ENCODE measurements at places on chromosomes 12 and 14. TPM values are rescaled to one million over a fixed set of nuclear protein-coding genes. Genes with fewer than 3 reads are reported as not detected.

Gene PLBD1
- 2.2 TPM for total RNA-seq

Gene SMOC1
- total RNA-seq: 63.5 TPM

Gene KLRG1
- 10.9 TPM for total RNA-seq

Gene KRT83
- 0.74 TPM for total RNA-seq

Gene C1R
- total RNA-seq: 45.7 TPM

Gene AKAP6
- 291 TPM for total RNA-seq

Gene KRT85
- total RNA-seq: not detected

Gene CMA1
- not detected for total RNA-seq

Gene RND1
- 46.7 TPM for total RNA-seq

GRCh38 chr14:103543140-103543539 lies 14.1 kb downstream of the TRMT61A start:
- DNase-seq: no peak

DNA sequence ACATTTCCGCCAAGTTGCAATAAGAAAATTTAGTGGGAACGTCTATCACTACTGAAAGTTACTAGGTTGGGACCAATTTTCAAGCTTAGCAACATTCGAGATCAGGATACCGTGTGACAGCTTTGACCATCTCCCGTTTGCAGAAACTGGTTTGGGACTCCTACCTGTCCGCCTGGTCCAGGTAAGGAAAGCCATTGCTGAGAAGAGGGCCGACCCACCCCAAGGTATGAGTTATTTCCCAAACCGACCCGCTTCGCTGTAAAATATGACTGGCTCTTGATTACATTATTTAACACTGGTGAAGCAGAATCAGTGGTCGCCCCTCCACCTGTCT lies 271 bp downstream of the DNAI7 start:
- no peak for DNase-seq

- DNase-seq: no peak
Measured at GRCh38 chr14:93961620-93962019, 14.8 kb downstream of the ASB2 start.

- DNase-seq: no peak
Measured at GRCh38 chr12:6091786-6092566, 32.5 kb downstream of the VWF start.

DNA sequence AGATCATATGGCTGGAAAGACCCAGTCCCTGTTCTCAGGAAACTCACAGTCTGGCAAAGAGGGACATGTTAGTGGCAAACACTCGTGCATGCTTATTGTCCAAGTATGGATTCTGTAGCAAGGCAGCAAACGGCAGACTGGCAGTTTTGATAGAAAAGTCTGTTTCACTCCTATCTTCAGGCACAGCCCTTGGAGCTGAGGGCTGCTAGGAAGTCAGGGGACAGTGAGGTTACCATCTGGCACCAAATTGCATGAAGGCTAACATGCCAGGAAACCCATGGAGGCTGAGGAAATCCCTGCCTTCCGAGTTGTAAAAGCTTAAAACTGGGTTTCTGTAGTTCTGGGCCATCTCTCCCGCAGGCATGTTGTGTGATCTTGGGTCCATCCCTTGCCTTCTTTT lies 32.9 kb downstream of the CALM1 start:
- no peak for DNase-seq

GRCh38 chr12:127284870-127285431 lies 982.0 kb upstream of the TMEM132C start:
- DNase-seq: no peak

GRCh38 chr14:21723431-21724045 lies 49.9 kb upstream of the OR4E1 start:
- DNase-seq: no peak

DNA sequence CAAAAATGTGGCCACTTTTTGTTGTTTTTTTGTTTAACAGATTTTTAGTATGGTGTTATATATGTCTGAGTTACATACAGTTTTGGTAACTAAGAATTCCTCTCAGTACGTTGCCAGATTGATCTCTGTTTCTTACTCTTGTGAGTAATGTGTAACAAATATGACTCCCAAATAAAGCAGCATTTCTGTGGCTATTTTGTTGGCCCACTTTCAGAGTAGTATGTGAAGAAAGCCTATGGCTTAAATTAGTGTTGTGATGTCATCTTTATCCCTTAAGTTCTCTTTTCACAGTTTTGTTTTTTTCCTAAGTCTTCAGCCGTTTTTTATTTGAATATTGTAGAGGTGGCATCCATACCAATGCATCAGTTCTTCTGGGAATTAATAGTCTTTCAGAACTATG lies 10.7 kb downstream of the PCNX4 start:
- no peak for DNase-seq

DNA sequence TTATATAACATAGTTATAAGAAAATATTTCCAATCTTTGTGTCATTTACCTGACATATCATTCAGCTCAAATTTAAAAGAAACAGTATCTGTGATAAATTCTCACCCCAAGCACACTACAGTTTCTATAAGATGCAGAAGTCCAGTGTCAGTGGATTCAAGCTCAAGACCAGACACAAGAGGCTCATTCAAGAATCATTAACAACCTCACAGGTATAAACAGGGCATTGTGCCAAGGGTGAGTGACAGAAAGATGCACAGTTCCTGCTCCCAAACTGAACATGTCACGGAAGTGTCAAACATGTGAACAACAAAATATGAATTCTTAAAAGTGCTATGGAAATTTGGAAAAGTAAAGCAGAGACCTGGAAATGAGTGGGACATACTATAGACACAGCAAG lies 12.8 kb downstream of the ATP2B1 start:
- DNase-seq: no peak

- no peak for DNase-seq
Measured at GRCh38 chr14:76326918-76327689, 48.8 kb upstream of the ESRRB start.

DNA sequence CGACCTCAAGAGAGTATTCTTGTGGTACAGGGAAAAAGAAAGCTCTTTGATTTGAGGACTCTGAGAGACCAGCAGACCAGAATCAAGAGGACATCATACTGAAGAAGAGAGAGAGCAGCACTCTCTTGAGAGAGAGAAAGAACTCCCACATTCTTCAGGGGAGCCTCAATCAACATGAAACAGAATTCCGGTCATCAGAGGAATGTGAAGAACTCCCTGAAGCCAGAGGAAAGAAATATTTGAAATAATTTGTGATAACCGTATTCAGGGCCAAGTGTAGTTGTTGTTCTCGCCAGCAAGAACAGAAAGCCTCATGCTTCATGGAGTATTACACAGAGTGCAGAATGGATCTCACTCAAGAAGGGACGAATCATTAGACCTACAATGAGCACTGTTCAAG lies 363.8 kb upstream of the TMEM132C start:
- DNase-seq: no peak

DNA sequence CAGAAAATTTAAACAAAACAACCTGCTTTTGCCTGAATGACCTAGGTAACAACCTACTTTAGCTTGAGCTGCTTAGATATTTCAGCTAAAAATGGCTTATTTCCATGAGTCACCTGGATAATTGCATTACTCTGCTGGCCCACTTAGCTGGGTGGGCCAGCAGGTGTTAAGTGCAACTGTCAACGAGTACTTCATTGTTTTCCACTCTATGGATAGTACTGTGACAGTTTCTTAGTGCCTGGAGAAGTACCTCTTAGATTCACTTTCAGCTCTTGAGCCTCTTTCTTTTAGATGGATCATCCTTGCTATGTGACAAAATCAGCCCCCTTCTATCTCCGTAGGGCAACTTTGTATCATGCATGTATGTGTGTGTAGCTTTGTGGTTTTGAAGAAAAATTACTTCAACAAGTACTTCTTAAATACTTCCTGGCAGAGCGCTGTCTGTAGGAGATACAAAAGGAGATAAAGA lies 368.2 kb upstream of the ATP2B1 start:
- DNase-seq: no peak

DNA sequence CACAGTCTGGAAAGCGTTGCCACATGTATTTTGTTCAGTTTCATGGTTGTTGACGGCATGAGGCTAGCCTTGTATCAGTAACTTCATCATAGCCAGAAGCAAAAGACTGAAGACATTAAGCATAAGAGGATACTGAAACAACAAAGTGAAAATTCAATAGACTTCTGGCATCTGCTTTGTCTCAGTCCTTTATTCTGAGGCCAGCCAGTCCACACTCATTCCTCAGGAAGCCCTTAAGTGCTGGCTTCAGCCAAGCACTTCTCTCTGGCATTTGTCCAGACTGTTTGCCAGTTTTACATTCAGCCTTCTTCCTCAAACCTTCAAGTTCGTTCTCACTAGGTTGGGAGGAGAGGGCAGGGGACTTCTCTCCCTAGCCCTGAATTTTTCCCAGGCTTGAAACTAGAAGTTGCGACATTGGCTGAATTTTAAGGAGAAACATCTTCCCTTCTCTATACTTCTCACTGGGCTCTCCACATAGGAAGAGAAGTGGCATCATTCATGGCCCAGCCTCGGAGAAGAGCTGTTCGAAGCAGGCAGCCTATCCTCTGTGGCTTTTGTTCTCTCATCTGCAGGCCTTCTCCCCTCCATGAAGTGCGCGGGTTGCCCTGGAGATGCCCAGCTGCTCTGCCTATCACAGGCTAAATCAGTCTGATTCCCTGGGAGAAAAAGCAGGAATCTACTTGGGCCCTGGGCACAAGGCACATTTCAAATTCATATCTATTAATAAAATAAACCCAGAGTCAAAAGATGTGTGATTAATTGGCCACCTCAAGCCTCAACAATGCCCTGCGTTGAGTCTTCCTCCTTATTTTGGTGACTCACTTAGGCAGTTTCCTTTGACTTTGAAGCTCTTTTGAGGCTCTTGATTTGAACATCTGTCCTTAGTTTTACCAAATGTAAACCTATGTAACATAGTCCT lies 130.9 kb upstream of the PLEKHA5 start:
- no peak for DNase-seq

DNA sequence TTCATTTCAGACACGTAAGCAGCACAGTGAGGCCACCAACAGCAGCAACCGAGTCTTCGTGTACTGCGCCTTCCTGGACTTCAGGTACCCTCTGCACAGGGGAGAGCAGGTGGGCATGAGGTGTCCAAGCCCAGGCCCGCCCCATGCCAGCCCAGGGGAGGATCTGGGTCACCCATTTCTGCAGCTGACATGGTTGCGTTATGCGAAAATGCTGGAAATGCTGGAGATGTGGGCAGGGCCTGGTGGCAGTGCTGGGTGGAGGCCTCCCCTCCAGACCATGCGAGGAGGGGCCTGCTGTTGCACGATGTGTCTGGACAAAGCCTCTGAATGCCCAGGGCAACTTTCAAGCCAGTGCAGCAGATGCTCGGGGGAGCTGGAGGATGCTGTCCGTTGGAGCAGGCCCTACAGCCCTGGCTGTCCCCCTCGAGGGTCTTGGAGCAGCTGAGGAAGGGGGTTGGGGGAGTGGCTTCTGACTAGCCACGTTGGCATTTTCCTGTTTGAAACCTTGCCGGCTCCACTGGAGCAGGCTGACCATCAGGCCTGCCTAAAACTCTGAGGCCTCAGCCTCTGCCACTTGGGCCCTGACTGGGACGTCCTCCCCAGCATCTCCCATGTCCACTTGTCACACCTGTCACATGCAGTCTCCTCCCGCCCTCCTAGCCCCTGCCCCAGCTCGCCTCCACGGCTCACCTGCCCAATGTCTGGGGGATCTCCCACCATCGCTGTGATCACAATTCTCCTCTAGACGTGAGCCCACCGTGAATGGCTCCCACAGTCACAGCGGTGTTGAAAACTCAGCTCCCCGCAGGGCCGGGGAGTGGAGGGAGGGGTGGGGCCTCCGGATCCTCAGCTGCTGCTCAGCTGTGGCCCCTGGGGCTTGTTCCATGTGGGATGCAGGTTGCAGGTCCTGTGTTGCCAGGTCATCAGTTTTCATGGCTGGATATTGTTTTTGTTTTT lies 123.4 kb downstream of the ADGRD1 start:
- DNase-seq: peak; percentile 32

GRCh38 chr12:66620688-66621087 lies 58.2 kb downstream of the GRIP1 start:
- DNase-seq: no peak

DNA sequence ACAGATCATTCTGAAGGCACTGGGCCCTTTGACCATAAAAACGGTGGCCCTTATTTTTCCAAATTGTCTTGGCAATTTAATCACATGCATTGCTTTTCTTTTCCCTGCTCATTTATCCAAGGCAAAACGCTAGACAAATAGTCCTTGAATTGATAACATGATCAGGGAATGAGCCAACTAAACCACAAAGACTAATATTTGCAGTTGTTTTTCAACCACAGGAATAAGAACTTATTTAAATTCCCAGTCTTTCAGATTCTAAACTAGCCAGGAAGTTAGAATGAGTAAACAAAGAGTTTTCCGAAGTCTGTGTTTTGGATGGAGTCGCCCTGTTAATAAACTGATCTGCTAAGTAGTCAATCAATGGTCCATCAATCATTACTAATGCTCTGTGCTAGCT lies 14.9 kb downstream of the TBX5 start:
- no peak for DNase-seq

GRCh38 chr12:116474899-116475298 lies 84.3 kb upstream of the MAP1LC3B2 start:
- DNase-seq: no peak

GRCh38 chr12:92465786-92466295 lies 236.9 kb upstream of the PLEKHG7 start:
- no peak for DNase-seq

- DNase-seq: no peak
Measured at GRCh38 chr14:89544636-89545301, 127.7 kb upstream of the FOXN3 start.

- no peak for DNase-seq
Measured at GRCh38 chr14:42140831-42141279, 534.2 kb downstream of the LRFN5 start.

DNA sequence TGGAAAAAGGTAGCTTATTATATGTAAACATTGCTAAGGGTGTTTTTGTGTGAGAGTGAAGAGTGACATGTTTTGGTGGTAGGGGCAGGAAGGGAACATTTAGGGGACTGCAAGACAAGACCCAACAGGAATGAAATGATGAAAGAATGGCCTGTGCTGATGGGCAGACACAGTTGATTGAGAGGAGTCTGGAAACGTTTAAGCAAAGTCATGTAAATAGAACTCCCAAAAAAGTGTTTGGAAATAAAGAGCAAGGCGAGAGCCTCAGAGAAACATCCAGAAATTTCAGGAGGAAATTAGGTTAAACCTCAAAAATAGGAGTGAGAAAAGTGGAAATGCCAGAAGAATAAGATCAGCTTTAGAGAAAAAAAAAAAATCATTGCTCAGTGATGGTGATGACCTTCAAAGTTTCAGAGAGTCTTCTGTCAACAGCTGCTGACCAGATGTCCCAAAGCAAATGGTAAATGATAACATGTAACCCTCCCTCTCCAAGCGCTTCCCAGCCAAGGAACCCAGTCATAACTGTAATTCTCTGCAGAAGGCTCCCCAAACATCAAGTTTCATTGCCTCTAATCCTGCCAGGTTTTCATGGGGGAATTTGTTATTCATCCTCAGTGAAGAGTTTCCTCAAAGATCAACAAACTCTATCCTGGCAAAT lies 223.2 kb upstream of the FAR2 start:
- no peak for DNase-seq

DNA sequence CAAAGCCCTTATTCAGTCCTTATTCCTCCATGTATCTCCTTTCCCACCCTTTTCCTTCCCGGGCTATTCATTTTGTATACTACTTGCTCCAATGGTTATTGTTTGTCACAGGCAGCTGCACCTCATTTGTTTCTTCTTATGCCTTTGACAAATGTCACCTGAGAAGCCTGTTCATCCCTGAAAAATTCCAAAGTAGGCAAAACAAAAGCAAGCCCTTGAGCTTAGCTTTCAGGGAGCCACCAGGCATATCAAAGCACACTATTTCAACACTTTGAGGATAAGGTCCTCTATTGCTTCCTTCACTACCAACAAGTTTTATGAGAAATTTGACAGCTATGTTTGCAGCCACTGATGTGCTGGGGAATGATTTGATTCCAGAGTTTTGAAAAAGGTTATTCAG lies 738.7 kb upstream of the LMO3 start:
- DNase-seq: no peak
